NCI-H460 (cell line): ENCODE measurements at places on chromosomes 7 and 10.
A peak's percentile ranks its signal among the peaks of the same experiment; 100 is the strongest.

DNA sequence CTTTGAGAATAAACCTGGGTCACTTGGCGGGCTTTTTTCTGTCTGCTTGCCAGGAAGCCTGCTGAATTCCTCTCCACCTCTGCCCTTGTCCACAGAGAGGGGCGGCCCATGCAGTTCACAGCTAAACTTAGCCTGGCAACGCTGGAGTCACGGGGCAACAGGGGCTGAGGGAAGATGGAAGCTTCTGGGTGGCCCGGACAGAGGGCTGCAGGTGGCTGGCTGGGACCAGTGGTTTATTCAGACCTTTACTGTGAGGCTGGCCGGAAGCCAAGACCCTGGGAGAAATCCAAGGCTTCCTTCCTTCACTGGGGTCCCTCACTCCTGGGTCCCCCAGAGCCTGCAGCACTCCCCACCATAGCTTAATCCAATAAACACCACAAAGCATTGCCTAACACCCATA lies 17.0 kb downstream of the ITPRIP start:
- no peak for DNase-seq

DNA sequence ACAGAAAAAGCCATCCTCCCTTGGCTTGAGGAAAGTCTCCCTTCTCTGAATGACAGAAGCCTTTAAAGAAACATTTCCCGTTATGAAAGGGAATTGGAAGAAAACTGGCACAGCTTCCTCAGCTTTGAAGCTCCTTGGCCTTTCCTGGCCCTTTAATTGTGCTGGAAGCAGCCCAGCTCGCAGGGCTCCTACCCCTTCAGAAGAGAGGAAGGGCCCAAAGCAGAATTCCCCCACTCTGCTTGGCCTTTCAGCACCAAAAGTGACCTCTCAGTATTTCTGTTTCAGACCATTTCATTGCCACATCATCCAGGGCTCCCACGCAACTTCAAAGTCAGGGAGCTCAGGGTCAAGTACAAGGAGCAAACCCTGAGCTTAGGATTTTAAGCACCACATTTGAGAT lies 4.2 kb downstream of the AFAP1L2 start:
- DNase-seq: no peak

DNA sequence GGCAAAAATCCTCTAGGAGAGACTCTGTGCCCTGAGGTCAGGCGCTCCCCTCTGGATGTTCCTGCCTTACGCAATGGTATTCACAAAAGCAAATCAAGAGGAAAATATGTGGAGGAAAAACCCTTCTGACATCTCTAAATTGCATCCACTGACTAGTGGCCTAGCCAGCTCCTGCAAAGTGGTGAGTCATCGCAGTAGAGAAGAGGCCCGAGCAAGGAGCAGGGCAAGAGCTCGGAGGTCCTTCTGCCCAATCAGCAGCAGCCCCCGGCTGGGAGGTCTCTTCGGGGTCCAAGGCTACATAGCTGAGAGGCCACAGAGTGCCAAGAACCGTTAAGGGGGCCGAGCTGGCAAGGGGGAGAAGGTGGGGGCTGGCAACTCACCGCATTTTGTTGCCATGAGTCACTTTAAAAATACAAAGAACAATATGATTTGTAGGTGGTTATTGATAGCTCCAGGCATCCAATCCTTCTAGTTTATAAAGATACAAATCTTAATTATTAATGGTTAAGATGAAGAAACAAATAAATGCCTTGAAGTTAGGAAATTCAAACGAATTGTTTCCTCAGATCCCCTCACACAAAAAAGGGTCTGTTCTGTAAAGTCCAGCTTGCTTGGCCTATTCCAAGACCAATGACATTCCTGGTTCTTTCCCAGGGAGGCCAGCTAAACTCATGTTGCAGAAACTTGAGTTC lies 161.6 kb downstream of the PKD1L1 start:
- DNase-seq: peak; percentile 96

GRCh38 chr7:66145400-66146104 lies 30.9 kb downstream of the CRCP start:
- no peak for DNase-seq

- DNase-seq: no peak
These were observed 74.8 kb downstream of the ADARB2 start for GRCh38 chr10:1662438-1663025.

DNA sequence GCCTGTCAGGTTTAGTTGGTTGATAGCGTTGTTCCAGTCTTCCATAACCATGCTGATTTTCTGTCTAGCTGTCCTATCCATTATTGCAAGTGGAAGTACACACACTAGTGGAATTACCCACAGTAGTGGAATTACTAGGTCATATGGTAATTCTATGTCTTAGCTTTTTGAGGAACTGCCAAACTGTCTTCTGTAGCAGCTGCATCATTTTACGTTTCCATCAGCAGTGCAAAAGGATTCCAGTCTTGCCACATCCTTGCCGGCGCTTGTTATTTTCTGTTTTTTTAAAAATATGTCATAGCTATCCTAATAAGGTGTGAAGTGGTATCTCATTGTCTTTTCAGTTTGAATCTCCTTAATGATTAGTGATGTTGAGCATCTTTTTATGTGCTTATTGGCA lies 17.2 kb upstream of the RHBDD2 start:
- no peak for DNase-seq

DNA sequence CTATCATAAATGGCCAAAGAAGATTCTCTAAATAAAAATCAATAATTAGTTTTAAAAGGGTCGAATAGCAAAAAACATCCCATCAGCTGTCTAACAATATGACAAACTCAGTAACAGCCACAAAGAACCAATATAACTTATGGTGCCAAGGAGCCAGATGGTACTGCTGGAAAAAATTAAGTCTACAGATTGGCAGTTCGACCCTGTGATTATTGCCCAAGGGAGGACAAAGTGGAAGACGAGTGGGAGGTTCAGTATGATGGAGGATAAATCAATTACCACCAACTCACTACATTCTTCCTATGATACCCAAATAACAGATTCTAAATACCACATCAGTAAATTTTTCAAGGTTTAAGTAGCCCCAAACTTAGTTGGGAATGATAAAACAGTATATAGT lies 49.0 kb downstream of the SKAP2 start:
- no peak for DNase-seq

GRCh38 chr7:98802088-98802780 lies 67.6 kb downstream of the TMEM130 start:
- DNase-seq: no peak

DNA sequence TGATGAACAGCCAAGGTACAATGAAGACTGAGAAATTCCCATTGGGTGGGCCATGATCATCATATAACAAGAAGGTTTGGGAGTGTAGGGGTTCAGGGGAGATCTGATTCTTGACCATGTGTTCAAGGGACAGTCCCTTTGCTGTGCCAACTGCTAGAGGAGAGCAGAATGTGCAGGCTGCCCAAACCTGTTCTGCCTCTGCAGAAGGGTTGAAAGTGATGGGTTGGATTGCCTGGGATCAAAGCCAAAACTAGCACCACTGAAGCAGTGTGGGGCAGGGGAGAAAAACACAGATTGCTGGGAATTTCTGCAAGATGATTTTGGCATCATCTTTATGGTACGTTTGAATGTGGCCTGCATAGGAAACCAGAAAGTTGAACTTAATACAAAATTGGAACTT lies 303.9 kb downstream of the OTUD1 start:
- no peak for DNase-seq

DNA sequence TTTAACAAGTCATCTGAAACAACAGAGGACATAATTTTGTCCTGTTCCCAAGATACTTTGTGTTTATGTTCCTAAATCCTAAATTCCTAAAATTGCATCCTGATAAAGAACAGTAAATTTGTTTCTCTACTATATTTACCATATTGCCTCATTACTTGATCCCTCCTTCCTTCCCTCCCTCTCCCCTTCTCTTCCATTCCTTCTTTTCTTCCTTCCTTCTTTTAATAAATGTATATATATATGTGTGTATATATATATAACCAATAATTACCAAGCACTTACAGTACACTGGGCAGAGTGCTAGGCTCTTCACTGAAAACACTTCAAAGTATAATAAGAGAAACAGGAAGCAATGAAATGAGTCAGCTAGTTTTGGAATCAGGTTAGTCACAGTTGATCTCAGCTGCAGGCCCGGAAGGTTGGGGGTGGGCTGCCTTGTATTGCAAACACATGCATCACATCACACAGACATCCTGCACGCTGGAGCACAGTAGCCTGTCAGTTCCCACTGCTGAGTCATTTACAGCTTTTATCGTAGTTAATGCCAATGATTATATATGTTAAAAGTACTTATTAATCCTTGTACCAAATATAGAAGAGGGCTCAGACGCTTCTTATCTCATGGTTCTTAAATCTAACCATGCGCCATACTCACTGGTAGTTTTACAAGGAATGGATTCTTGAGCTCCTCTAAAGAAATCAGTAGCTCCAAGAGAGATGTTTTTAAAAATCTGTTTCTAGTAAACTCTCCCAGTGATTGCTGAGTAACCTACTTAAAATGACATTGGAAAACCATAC lies 551.7 kb downstream of the GRM8 start:
- peak; percentile 95 for DNase-seq

GRCh38 chr10:124325633-124325914 lies 93.1 kb downstream of the OAT start:
- DNase-seq: no peak

DNA sequence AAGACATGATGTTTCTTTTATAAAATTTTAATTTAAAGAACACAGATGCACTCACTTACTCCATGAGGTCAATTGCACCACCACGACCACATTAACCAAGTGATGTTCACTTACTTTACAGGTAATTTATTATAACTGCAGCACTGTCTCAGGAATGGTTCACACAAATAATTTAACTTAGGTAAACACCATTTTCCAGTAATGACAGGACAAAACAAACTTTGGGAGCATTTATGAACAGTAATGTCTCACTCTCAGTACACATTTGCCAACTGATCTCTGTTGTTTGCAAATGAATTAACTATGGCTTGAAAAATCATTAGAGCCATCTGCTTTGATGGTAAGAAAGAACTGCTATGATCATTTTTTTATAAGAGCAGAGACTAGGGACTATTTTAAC lies 150.4 kb downstream of the ETV1 start:
- DNase-seq: no peak

- DNase-seq: no peak
These were observed 159.5 kb downstream of the PPP1R9A start for GRCh38 chr7:95066737-95067530.

- DNase-seq: no peak
These were observed 12.1 kb downstream of the TMEM236 start for GRCh38 chr10:17764142-17764541.

DNA sequence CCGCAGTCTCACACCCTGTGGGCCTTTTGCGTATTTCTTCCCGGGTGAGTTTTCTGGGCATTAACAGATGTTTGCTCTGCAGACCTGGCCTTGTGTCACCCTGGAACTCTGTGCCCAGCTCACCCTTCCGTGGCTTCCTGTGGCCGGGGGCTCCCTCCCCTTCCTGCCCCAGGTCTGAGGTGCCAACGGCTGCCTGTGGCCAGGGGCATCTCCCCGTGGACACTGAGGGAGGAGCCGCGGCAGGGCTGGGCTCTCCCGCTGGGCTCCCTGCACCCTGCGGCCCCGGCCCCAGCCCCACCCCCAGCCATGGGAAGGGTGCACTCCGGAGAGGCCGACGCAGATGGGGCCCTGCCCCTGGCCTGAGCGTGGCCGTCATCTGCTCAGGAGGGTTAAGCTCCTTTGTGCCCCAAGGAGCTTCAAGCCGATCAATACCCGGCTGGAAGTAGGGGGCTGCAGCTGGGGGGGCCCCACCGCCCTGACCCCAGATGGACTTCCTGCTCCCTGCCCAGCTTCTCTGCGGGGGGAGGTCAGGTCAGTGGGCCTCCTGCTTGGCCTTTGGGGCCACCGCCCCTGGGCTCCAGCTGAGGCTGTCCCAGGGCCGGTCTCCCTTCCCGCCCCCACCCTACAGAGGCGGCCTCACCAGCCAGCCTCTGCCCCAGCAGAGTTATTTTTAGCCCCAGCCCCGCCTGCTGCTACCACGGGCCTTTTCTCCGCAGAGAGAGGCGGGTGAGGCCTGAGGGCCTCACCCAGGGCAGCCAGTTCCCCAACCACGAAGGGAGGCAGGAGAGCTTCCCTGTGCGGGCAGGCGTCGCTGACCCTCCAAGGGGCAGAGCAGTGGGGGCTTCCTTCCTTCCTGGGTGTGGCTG lies 24.2 kb downstream of the PWWP2B start:
- peak; percentile 65 for DNase-seq

DNA sequence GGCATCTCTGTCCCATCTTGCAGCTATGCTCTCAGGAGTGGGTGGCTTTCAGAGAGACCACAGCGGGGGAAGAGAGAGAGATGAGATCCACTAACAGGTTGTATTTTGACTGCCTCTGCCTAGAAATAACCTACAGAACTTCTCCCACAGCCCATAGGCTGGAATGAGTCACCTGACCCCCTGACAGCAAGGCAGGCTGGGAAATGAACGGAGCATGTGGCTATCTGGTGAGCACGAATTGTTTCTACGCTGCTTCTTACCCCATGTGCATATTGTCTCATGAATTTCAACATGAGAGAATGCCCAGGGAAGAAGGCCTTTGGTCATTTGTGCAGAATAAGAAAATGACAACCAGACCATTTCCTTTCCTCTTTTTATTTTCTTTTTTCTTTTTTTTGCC lies 151.3 kb downstream of the SNX10 start:
- DNase-seq: no peak

- no peak for DNase-seq
These were observed 52.9 kb downstream of the ELMO1 start for GRCh38 chr7:37395618-37396259.

GRCh38 chr7:69062020-69062765 lies 536.1 kb upstream of the AUTS2 start:
- DNase-seq: no peak

- DNase-seq: no peak
These were observed 112.1 kb downstream of the ACTR3B start for GRCh38 chr7:152871678-152872060.

DNA sequence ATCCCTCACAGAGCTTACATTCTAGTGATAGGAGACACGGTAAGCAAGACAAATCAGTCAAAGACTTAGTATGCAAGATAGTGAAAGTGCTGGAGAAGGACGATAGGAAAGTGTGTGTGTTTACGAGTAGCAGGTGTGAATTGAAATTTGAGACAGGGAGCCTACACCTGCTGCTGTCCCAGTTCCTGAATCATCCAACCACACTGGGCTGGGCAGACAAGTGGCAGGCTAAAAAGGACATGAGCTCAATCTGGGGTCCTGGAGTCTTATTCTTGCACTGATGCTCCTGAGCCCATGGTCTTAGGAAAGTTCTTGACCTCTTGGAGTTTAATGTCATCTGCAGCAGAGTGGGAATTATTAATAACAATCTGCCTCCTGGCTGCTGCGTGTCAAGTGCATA lies 16.2 kb downstream of the RBP3 start:
- no peak for DNase-seq

- no peak for DNase-seq
These were observed 217.3 kb downstream of the CELF2 start for GRCh38 chr10:11234857-11235531.

GRCh38 chr7:117560030-117560429 lies 80.2 kb downstream of the CFTR start:
- DNase-seq: no peak
